ENCODE measurements at places on chromosomes 3 and 15.

DNA sequence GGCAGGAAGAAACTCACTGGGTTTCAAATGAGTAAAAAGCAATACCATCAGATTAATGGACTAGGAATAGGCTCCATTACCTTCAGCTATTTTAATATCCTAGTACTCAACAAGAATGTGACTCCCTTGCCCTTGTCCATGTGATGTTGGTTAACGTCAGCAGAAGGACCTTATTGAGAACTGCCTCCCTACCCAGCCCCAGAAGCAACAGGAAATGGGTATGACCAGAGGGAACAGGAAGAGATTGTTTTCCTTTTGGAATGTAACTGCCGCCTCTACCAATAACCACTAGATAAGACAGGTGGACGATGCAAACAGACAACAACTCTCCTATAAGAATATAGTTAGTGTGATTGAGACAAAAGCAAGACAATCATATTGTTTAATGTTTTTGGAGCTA is 10.4 kb upstream of the MME start:
- no peak for DNase-seq

DNA sequence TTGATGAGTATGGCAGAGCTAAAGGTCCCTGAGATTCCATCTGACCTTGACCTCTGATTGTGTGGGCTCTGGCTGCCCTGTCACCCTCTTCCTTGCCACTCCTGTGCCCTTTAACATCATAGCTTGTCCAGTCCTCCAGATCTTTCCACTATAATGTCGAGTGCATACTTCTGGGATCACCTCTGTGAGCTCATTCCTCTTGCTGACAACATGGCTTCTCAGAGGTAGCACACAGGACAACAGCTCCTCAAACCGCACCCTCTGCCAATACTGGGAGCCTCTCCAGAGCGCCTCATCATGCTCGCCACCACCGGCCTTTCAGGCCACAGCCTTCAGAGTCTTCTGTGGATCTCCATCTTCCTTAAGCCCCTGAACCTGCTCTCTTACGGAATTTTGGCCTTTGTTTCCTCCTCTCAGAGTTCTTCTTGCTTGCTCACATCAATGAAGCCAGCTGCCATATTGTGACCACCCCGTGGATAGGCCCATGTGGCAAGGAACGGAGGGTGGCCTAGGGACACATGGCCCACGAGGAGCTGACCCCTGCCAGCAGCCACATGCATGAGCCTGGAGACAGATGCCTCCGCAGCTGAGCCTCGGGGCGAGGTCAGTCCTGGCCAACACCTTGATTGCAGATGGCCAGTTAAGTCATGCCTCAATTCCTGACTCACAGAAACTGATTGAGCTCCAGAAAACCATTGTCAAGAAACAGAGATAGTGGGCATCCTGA is 31.1 kb downstream of the PLA2G4D start:
- DNase-seq, result no peak

- DNase-seq, result no peak
Observed at GRCh38 chr15:83653288-83653638, 660 bp upstream of the ADAMTSL3 start.

DNA sequence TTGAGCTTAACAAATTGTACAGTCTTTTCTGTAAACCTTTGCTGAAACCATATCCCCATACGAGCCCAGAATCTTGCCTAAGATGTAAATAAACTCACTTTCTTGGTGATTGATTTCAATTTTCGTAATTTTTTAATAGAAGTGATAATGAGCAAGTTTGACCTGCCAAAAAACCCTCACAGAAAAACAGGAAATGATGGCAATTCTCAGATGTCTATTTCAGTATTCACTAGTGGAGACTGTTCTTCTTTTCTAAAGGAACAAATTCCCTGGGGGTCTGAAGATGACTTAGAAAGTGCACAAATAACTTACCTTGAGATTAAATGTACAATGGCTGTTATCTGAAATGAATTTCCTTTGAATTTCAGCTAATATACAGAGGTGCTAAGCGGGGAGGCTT is 116.5 kb upstream of the CMC1 start:
- no peak for DNase-seq

- no peak for DNase-seq
Observed at GRCh38 chr15:90637693-90638092, 79.5 kb upstream of the BLM start.

DNA sequence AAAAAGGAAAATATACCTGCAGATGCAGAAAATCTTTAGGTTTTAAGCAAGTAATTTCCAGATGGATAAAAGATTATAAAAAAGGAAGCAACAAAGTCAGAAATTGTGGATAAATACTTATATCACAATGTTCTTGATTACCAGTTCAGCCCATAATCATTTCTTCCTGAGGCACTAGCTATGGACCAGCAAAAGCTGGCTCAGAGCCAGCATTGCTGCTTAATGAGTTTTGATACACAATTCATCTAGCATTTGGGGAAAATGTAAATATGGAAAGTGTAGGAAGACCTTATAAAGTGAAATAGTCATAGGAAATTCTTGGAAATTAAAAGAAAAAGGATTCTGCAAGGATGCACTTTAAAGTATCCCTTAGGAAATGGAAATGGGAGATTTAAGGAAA is 168.3 kb upstream of the GBE1 start:
- no peak for DNase-seq

GRCh38 chr3:57727106-57727505 is 29.0 kb upstream of the SLMAP start:
- no peak for DNase-seq

DNA sequence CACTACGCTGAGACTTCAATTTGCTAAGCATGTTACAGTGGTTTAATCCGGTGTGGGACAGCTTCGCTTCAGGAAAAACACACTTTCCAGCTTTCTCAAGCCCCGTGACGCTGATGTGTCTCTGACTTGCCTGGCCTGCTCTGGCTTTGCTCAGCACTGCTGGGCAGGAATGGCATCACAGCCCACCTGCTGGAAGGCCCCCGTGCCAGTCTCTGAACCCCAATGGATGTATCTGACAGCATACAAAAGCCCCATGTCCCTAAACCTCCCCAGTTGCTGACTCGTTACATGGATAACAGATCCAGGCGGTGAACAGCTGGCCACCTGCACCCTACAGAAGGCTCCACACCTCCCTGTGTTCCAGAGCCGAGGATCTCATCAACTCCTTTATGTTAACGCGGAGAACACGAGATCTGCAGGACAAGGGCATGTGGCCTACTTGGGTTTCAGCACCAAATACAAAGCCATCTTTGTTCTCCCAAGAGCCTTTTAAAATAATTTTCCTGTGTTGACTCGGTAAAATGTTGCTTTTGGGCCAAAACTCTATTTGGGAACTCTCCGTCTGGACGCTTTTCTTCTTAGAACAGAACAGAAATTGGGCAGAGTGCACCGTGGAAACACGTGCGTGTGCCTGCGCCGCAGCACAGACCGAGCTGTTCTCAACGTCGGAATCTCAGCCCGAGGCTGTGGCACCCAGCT is 61.4 kb downstream of the ATP10A start:
- no peak for DNase-seq

GRCh38 chr3:19331931-19332330 is 183.6 kb downstream of the KCNH8 start:
- no peak for DNase-seq

- no peak for DNase-seq
Observed at GRCh38 chr3:188197388-188197847, 43.5 kb downstream of the LPP start.

DNA sequence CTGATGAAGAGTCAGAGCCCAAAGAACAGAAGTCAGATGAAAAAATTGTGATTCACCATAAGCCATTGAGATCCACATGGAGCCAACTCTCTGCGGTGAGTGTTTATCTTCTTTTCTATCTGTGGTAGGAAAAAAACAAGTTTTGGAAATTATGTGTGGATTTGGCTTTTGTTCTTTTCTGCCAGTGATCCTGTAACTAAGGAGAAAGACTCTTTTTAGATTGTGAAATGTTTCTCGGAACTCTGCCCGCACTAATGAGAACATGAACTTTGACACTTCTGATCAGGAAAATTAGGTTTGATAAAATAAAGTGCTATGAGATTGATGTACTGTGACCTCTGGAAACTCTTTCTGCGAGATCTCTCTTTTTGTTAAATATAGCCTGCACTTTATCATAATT is 8.4 kb downstream of the ARHGEF26 start:
- DNase-seq, result no peak

GRCh38 chr15:91289324-91289723 is 189.3 kb downstream of the SV2B start:
- no peak for DNase-seq

GRCh38 chr3:81980596-81981494 is 219.4 kb upstream of the GBE1 start:
- no peak for DNase-seq

DNA sequence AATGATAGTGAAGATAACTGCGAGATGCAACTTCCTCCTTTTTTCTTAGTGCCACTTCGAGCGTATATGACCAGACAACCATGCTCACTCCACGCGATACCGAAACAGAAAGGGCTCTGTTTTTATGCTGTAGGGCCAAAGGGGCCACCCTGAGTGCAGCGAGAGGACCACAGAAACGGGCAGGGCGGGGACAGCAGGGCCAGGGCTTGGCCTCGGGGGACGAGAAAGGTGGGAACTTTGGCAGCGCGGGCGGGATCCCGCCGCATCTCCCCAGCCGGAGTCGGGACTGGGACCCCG is 483 bp downstream of the VPS13C start:
- DNase-seq, result peak; percentile 50
